MCF 10A (cell line): ENCODE measurements at places on chromosomes 7 and 10. TPM values are rescaled to one million over a fixed set of nuclear protein-coding genes. Genes with fewer than 3 reads are reported as not detected.
A peak's percentile ranks its signal among the peaks of the same experiment; 100 is the strongest.

NKX2-3 gene
- not detected in 2 replicates for total RNA-seq

MGAM2 gene
- total RNA-seq = not detected in 2 replicates

DNAJC9 gene
- total RNA-seq = 33.1 and 35.1 TPM in 2 replicates

NUTM2D gene
- total RNA-seq = 2.0 and 2.3 TPM in 2 replicates

JMJD1C gene
- 91.9 and 101 TPM in 2 replicates for total RNA-seq

DNA sequence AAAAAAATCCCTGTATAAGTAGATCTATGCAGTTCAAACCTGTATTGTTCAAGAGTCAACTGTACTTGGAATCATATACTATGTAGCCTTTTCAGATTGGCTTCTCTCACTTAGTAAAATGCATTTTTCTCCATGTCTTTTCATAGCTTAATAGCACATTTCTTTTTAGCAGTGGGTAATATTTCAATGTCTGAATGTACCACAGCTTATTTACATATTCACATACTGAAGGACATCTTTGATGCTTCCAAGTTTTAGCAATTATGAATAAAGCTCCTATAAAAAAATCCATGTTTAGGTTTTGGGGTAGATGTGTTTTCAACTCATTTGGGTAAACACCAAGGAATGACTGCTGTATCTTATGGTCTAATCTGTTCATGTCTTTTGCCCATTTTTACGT is 155.0 kb downstream of the NRBF2 start:
- peaks cover 6% of the 10 kb centered on the region for H3K4me1 ChIP-seq
- DNase-seq = no peak
- H3K27me3 ChIP-seq = no peaks in the 10 kb centered on the region

- no peak overlapping the region for H3K27ac ChIP-seq
- DNase-seq = no peak
- no peaks in the 10 kb centered on the region for H3K36me3 ChIP-seq
- no peaks in the 10 kb centered on the region for H3K27me3 ChIP-seq
Observed at GRCh38 chr10:44660271-44660670, 250.9 kb upstream of the TMEM72 start.

GRCh38 chr7:134584290-134584689 is 35.4 kb downstream of the AKR1B15 start:
- H3K36me3 ChIP-seq = no peaks in the 10 kb centered on the region
- H3K27me3 ChIP-seq = peaks cover 40% of the 10 kb centered on the region
- peak overlapping the region; percentile 26 for H3K27ac ChIP-seq
- no peak overlapping the region for H3K4me3 ChIP-seq

GRCh38 chr7:17722798-17723197 is 217.5 kb downstream of the SNX13 start:
- DNase-seq = no peak
- H3K4me3 ChIP-seq = no peak overlapping the region
- H3K27ac ChIP-seq = no peak overlapping the region
- no peaks in the 10 kb centered on the region for H3K36me3 ChIP-seq
- H3K4me1 ChIP-seq = peaks cover 10% of the 10 kb centered on the region

DNA sequence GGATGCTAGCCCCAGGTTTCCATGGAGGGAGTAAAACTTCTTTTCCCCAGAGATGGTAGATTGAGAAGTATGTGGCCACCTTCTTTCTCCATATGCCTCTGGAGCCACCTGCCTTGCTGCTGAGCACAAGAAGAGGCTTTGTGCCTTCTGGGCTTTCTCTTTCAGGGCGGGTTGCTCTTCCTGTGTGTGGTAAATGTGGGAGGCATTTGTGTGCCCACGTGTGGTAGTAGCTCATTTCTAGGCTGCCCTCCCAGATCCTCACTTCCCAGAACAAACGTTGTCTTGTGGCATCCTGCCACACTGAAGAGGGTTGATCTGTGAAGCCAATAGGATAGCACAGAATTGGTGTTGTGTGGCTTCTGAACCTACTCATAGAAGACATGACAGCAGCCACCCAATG is 342.0 kb upstream of the PODXL start:
- peaks cover 14% of the 10 kb centered on the region for H3K4me1 ChIP-seq
- H3K36me3 ChIP-seq = no peaks in the 10 kb centered on the region
- peak; percentile 78 for DNase-seq

DNA sequence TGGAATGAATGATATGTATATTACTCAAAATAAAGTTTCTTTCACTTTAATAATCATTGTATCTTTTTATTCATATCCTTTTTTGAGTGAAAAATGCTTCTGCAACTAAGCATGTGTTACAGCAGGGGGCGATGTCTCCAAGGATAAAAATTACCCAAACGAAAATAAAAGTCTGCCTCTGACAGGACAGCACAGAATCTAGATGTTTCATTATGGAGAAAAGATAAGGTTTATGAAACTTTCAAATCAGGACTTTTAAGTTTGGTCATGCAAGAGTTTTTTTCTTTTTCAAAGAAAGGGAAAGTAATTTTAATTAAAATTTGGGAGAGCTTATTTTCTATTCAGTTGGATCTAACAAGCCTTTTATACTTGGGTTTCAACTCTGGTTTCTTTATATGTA is 48.4 kb downstream of the TES start:
- H3K4me3 ChIP-seq = no peak overlapping the region
- peak; percentile 71 for DNase-seq
- H3K4me1 ChIP-seq = peaks cover 39% of the 10 kb centered on the region
- H3K27ac ChIP-seq = peak overlapping the region; percentile 96
- H3K36me3 ChIP-seq = peaks cover 69% of the 10 kb centered on the region

DNA sequence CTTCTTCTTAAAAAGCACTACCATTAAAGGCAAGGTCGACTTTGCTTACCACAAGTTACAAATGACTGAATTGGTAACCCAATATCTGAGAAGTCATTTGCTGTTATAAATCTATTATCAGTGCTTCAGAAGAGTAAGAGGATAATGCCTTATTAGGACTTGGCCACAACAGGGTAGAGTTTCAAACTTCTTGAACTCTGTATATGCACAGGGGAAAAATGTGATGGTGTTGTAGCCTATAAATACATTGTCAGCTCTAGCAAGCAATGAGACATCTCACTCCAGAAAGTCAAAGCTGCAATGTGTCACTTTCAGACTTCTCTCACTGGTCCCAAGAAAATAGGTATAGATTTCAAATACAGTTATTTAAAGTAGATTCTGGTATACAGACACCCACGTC is 9.3 kb downstream of the TFEC start:
- H3K4me3 ChIP-seq = no peak overlapping the region
- no peak overlapping the region for H3K27ac ChIP-seq
- H3K36me3 ChIP-seq = no peaks in the 10 kb centered on the region
- H3K4me1 ChIP-seq = no peaks in the 10 kb centered on the region

DNA sequence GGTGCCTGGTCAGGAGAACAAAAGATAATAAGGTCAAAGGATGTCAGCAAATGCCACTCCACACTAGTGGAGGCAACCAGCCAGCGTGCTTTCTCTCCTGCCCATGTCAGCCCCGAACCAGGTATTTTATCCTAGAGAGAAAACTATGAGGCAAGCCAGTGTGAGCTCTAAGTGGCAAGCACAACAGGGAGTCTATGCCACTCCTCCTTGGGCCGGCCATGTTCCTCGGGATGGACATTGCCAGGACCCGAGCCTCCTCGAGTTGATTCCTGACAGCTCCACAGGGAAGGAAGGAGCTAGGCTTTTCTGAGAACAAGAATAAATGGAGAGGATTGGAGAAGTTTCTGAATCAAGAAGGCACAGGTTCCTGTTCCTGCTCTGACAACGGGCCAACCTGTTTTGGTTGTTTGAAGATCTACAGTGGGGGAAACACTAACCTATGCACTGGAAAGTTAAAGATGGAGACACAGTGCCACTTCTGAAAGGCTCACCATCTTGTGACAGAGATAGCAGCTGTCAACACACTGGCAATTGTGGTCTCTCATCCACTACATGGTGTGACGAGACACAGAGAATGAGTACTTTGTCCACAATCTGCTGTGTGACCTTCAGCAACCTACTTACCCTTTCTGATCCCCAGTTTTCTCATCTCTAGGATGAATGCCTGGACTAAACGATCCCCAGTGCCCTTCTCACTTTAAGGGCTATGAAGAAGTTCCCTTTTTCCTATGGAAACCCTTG is 28.8 kb downstream of the ABLIM1 start:
- H3K4me3 ChIP-seq = no peak overlapping the region
- no peak for DNase-seq

- H3K4me3 ChIP-seq = no peak overlapping the region
- no peak overlapping the region for H3K27ac ChIP-seq
- H3K36me3 ChIP-seq = no peaks in the 10 kb centered on the region
- peaks cover 25% of the 10 kb centered on the region for H3K27me3 ChIP-seq
- DNase-seq = peak; percentile 22
Observed at GRCh38 chr10:117112220-117112619, 25.9 kb downstream of the VAX1 start.

DNA sequence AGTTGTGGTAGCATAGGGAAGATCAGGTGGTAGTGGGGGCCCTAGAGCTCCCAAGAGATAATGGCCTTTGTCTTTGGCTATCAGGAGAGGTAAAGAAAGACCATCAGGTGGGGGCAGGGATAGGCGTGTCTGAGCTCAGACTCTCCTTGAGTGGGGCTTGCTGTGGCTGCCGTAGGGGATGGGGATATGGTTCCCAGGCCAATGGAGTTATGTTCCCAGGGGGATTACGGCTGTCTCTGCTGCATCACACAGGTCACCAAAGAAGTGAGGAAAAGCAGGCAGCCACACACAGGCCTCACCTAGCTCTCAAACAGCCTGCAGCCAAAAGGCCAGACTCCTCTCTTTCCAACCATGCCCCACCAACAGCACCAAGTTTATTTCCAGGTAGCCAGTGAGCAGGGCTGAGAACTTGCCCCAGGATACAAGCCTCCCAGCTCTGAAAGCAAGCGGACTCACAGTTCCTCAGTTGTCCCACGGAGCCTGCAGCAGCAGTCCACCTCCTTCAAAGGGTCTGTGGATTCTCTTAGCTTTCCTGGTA is 37.6 kb upstream of the C1QL3 start:
- no peaks in the 10 kb centered on the region for H3K36me3 ChIP-seq
- peaks cover 14% of the 10 kb centered on the region for H3K27me3 ChIP-seq
- DNase-seq = no peak
- H3K4me3 ChIP-seq = no peak overlapping the region
- H3K27ac ChIP-seq = no peak overlapping the region

- no peak for DNase-seq
- H3K27ac ChIP-seq = no peak overlapping the region
- H3K36me3 ChIP-seq = peaks cover 6% of the 10 kb centered on the region
- H3K4me3 ChIP-seq = no peak overlapping the region
Observed at GRCh38 chr7:29282819-29283414, 88.3 kb downstream of the CHN2 start.

- H3K4me1 ChIP-seq = peaks cover 17% of the 10 kb centered on the region
- DNase-seq = no peak
- peak overlapping the region; percentile 46 for H3K27ac ChIP-seq
- no peak overlapping the region for H3K4me3 ChIP-seq
- H3K36me3 ChIP-seq = peaks cover 5% of the 10 kb centered on the region
Observed at GRCh38 chr7:135486261-135486920, 23.5 kb downstream of the CNOT4 start.
